ENCODE measurements at places on chromosomes 11 and 22. TPM values are rescaled to one million over a fixed set of nuclear protein-coding genes. Genes with fewer than 3 reads are reported as not detected.
A peak's percentile ranks its signal among the peaks of the same experiment; 100 is the strongest.

Gene ADAMTS15
- 13.8 TPM for total RNA-seq

Gene AP2A2
- total RNA-seq, result 105 TPM

Gene LMNTD2
- total RNA-seq, result 2.5 TPM

Gene GLB1L3
- total RNA-seq, result 0.22 TPM

Gene APOA4
- total RNA-seq, result not detected

Gene RASD2
- total RNA-seq, result 0.16 TPM

Gene OR5B21
- not detected for total RNA-seq

Gene LRRN4CL
- total RNA-seq, result 0.17 TPM

Gene OR52N4
- total RNA-seq, result not detected

Gene OR51E2
- 0.38 TPM for total RNA-seq

Gene PDXP
- total RNA-seq, result 18.9 TPM

Gene OR51B6
- not detected for total RNA-seq

Gene TAGLN
- total RNA-seq, result 3,676 TPM

Gene OSBPL5
- total RNA-seq, result 34.2 TPM

Gene CLMP
- total RNA-seq, result 26.5 TPM

Gene DENND6B
- total RNA-seq, result 5.4 TPM

Gene TMEM258
- total RNA-seq, result 97.8 TPM

- peaks cover 66% of the 10 kb centered on the region for H3K36me3 ChIP-seq
- H3K4me3 ChIP-seq, result no peak overlapping the region
- no peaks in the 10 kb centered on the region for H3K27me3 ChIP-seq
- DNase-seq, result no peak
- H3K27ac ChIP-seq, result no peak overlapping the region
- no peaks in the 10 kb centered on the region for H3K4me1 ChIP-seq
Observed at GRCh38 chr11:34135439-34135838, 30.0 kb downstream of the NAT10 start.

- no peak overlapping the region for H3K27ac ChIP-seq
- DNase-seq, result no peak
- no peaks in the 10 kb centered on the region for H3K36me3 ChIP-seq
- H3K27me3 ChIP-seq, result peaks cover 17% of the 10 kb centered on the region
Observed at GRCh38 chr11:121572571-121573059, 119.8 kb upstream of the SORL1-AS1 start.

- H3K4me3 ChIP-seq, result no peak overlapping the region
- DNase-seq, result no peak
- no peaks in the 10 kb centered on the region for H3K4me1 ChIP-seq
- no peaks in the 10 kb centered on the region for H3K36me3 ChIP-seq
- no peaks in the 10 kb centered on the region for H3K27me3 ChIP-seq
- no peak overlapping the region for H3K27ac ChIP-seq
Observed at GRCh38 chr11:16434036-16434435, 77.7 kb upstream of the SOX6 start.

DNA sequence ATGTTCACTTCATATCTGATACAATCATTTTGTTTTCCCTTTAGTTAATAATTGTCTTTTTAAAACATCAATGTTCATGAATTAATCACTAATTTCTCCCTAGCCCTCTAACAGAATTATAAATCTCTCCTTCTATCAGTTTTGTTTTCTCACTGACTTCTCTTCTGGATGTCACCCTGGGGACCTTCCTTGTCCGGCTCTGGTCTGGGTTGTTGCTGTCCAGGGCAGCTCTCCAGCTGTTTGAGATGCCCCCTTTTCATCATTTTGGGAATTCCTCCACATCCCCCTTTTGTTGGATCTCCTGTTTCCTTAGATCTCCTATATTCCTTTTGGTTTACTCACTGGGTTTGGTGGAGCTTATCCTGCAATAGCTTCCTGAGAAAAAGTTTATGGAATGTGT is 35.6 kb upstream of the PSMA1 start:
- no peaks in the 10 kb centered on the region for H3K36me3 ChIP-seq
- no peak for DNase-seq
- no peak overlapping the region for H3K27ac ChIP-seq
- H3K4me1 ChIP-seq, result no peaks in the 10 kb centered on the region

DNA sequence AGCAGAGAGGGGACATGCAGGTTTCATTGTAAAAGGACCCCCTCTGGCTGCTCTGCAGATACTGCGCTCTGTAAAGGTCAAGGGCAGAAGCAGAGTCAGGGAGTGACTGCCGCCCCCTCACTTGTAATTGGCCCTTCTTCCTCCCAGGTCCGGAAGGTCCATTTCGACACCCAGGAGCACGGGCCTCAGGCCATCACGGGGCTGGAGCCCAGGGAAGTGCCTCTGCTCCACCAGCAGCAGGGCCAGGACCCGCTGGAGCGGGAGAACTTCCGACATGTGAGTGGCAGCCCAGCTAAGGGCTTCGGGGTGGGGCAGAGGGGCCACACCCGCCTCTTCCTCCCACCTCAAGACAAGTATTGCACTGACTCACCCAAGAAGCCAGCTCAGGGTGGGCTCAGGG is 24.0 kb upstream of the LRRC10B start:
- peaks cover 8% of the 10 kb centered on the region for H3K4me1 ChIP-seq
- no peak overlapping the region for H3K27ac ChIP-seq
- DNase-seq, result no peak
- no peaks in the 10 kb centered on the region for H3K36me3 ChIP-seq

- no peaks in the 10 kb centered on the region for H3K27me3 ChIP-seq
- no peaks in the 10 kb centered on the region for H3K4me1 ChIP-seq
- no peak overlapping the region for H3K4me3 ChIP-seq
- H3K27ac ChIP-seq, result no peak overlapping the region
Observed at GRCh38 chr11:121777056-121777455, 324.3 kb upstream of the SORL1-AS1 start.

DNA sequence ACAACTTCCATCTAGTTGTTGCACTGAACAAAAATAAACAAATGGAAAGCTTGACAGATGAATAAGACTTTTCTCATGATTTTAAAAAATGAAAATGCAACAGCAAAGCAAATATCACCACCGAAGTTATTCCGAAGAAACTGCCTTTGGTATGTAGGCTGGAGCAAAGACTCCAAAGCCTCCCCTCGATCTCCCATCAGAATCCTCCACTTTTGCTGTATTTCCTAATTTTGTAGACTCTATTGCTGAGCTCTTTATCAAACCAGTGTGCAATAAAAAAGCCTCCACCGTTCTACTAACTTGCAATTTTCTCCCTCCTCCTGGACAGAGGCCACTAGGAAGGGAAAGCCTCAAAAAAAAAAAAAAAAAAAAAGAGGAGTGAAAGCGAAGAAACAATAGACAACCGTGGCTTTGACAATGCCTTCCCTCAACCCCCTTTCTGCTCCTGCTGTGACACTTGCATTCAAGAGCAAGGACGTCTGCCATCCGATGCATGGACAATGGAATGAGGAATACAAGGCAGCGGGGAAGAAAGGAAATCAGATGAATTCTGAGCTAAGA is 190.9 kb upstream of the BLID start:
- no peak overlapping the region for H3K27ac ChIP-seq
- H3K4me3 ChIP-seq, result no peak overlapping the region
- no peaks in the 10 kb centered on the region for H3K36me3 ChIP-seq

GRCh38 chr11:1219834-1220815 is 2.7 kb upstream of the MUC5B start:
- no peak overlapping the region for H3K27ac ChIP-seq
- H3K4me3 ChIP-seq, result no peak overlapping the region
- H3K4me1 ChIP-seq, result no peaks in the 10 kb centered on the region
- no peak for DNase-seq
- H3K27me3 ChIP-seq, result no peaks in the 10 kb centered on the region

GRCh38 chr11:34978236-34979191 is 62.1 kb downstream of the PDHX start:
- peaks cover 3% of the 10 kb centered on the region for H3K36me3 ChIP-seq
- H3K27ac ChIP-seq, result peak overlapping the region; percentile 89
- peaks cover 41% of the 10 kb centered on the region for H3K4me1 ChIP-seq
- peak; percentile 47 for DNase-seq

- H3K36me3 ChIP-seq, result no peaks in the 10 kb centered on the region
- no peak overlapping the region for H3K27ac ChIP-seq
- H3K27me3 ChIP-seq, result no peaks in the 10 kb centered on the region
- no peak for DNase-seq
Observed at GRCh38 chr11:78341841-78342240, 75.8 kb downstream of the GAB2 start.

- H3K27me3 ChIP-seq, result peaks cover 79% of the 10 kb centered on the region
- no peak overlapping the region for H3K27ac ChIP-seq
- H3K36me3 ChIP-seq, result no peaks in the 10 kb centered on the region
Observed at GRCh38 chr11:124863137-124863825, 2.0 kb upstream of the ROBO3 start.

GRCh38 chr11:128731041-128731663 is 37.3 kb downstream of the FLI1 start:
- no peak overlapping the region for H3K4me3 ChIP-seq
- no peaks in the 10 kb centered on the region for H3K27me3 ChIP-seq
- peaks cover 13% of the 10 kb centered on the region for H3K4me1 ChIP-seq
- DNase-seq, result no peak
- no peak overlapping the region for H3K27ac ChIP-seq

GRCh38 chr22:49627217-49628181 is 200.2 kb downstream of the BRD1 start:
- H3K36me3 ChIP-seq, result no peaks in the 10 kb centered on the region
- no peak overlapping the region for H3K4me3 ChIP-seq
- no peaks in the 10 kb centered on the region for H3K4me1 ChIP-seq

DNA sequence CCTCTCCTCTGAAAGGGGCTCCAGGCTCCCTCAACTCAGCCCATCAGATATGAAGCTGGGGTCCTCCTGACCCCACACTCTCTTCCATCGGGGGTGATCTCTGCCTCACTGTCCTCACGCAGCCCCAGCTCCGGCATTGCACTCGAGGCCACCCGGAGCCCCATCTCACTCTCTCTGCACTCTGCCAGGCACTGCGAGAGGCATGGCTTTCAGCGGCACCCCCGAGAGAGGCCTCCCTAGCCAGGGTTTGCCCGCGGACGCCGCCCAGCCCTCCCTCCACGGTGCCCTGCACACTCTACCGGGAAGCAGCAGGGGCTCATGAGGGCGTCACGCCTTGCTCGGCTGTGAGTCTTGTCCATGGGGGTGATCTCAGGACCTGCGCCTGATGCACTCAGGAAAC is 436.2 kb downstream of the BRD1 start:
- no peak overlapping the region for H3K4me3 ChIP-seq
- H3K27ac ChIP-seq, result no peak overlapping the region

GRCh38 chr11:2662024-2662312 is 37.8 kb downstream of the KCNQ1OT1 start:
- H3K27me3 ChIP-seq, result no peaks in the 10 kb centered on the region
- H3K4me3 ChIP-seq, result no peak overlapping the region
- no peak overlapping the region for H3K27ac ChIP-seq
- H3K4me1 ChIP-seq, result no peaks in the 10 kb centered on the region
- H3K36me3 ChIP-seq, result no peaks in the 10 kb centered on the region
- no peak for DNase-seq

- no peaks in the 10 kb centered on the region for H3K27me3 ChIP-seq
- no peaks in the 10 kb centered on the region for H3K4me1 ChIP-seq
- no peak for DNase-seq
- no peak overlapping the region for H3K4me3 ChIP-seq
- no peak overlapping the region for H3K27ac ChIP-seq
- no peaks in the 10 kb centered on the region for H3K36me3 ChIP-seq
Observed at GRCh38 chr11:73197348-73197747, 20.7 kb upstream of the P2RY2 start.

- H3K4me1 ChIP-seq, result no peaks in the 10 kb centered on the region
- no peak overlapping the region for H3K27ac ChIP-seq
- no peak for DNase-seq
Observed at GRCh38 chr11:134498326-134499139, 86.5 kb upstream of the B3GAT1 start.

DNA sequence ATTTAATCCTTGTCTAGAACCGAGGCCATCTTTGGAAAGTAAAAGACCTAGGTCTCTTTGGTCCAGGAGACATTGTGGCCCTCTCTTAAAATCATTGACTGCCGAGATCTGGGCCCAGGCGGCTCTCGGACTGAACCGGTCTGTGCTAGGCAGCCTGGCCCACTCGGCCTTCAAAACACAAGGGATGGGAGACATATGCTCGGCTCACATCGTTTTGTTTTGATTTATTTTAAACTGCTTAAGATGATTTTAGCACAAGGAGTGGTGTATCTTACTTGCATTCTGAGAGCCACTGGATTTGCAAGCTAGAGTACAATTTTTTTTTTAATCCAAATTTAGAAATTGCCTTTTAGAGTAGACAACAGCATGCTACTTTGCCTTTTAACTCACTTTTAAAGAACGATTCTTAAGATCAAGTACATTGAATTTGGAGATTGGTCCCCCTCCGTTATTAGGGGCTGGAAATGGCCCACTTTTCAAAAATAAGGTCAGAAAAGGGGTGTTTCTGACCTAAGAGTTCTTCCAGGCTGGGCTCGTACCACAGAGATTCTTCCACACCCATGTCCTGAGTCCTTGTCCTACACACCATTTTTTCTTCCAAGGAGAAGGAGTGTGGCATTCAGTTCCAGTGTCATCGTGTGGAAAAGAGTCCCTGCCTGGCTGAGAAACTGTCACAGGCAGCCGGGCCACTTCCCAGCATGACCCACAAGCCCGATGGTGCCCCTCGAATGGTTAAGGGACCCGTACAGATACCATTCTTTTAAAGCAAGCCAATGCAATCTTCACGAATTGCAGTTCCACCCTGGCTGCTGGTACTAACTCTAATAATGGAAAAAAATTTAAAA is 80.5 kb upstream of the WNT7B start:
- H3K36me3 ChIP-seq, result no peaks in the 10 kb centered on the region
- DNase-seq, result peak; percentile 48
- peak overlapping the region; percentile 31 for H3K4me3 ChIP-seq
- peak overlapping the region; percentile 90 for H3K27ac ChIP-seq
- peaks cover 55% of the 10 kb centered on the region for H3K4me1 ChIP-seq

- no peak overlapping the region for H3K4me3 ChIP-seq
- no peak overlapping the region for H3K27ac ChIP-seq
- DNase-seq, result no peak
- H3K27me3 ChIP-seq, result peaks cover 31% of the 10 kb centered on the region
- H3K36me3 ChIP-seq, result no peaks in the 10 kb centered on the region
- no peaks in the 10 kb centered on the region for H3K4me1 ChIP-seq
Observed at GRCh38 chr22:26172389-26172990, 3.2 kb downstream of the SEZ6L start.

- no peaks in the 10 kb centered on the region for H3K4me1 ChIP-seq
- no peaks in the 10 kb centered on the region for H3K36me3 ChIP-seq
- H3K4me3 ChIP-seq, result no peak overlapping the region
- DNase-seq, result no peak
Observed at GRCh38 chr11:70448983-70449567, 50.7 kb downstream of the CTTN start.

DNA sequence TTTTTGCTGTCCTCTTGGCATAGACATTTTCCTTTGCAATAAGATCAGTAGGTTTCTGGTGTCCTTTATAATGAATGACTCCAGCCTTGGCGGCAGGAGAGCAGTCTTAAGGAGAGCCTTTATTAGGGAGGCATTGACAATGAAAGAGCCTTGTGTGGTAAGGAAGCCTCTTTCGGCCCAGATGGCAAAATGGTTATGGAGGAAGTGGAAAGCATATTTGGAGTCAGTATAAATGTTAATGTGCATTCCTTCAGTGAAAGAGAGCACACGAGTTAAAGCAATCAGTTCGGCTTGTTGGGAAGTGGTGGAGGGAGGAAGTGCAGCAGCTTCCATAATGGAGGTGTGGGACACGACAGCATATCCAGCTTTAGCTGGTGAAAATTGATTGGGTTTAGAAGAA is 18.1 kb upstream of the ANO1 start:
- no peaks in the 10 kb centered on the region for H3K4me1 ChIP-seq
- H3K27ac ChIP-seq, result no peak overlapping the region
- no peaks in the 10 kb centered on the region for H3K36me3 ChIP-seq
- no peaks in the 10 kb centered on the region for H3K27me3 ChIP-seq

GRCh38 chr22:23383491-23384361 is 196.4 kb downstream of the IGLL1 start:
- no peak overlapping the region for H3K4me3 ChIP-seq
- H3K4me1 ChIP-seq, result no peaks in the 10 kb centered on the region
- H3K27me3 ChIP-seq, result no peaks in the 10 kb centered on the region
- no peak for DNase-seq
- H3K36me3 ChIP-seq, result no peaks in the 10 kb centered on the region

GRCh38 chr11:14270690-14271542 is 88.1 kb downstream of the RRAS2 start:
- H3K27me3 ChIP-seq, result no peaks in the 10 kb centered on the region
- peaks cover 3% of the 10 kb centered on the region for H3K36me3 ChIP-seq
- H3K4me3 ChIP-seq, result no peak overlapping the region
- H3K27ac ChIP-seq, result no peak overlapping the region

Measured in astrocyte (in vitro differentiated cells and primary cell).